ENCODE measurements at places on chromosomes 2 and 18. TPM values are rescaled to one million over a fixed set of nuclear protein-coding genes. Genes with fewer than 3 reads are reported as not detected.

C1QL2 gene
- total RNA-seq: 0.14 TPM

GRCh38 chr2:30763151-30763660 lies 44.0 kb downstream of the CAPN13 start:
- H3K27ac ChIP-seq: no peak overlapping the region
- DNase-seq: no peak
- no peaks in the 10 kb centered on the region for H3K36me3 ChIP-seq

RSAD2 gene
- 4.4 TPM for total RNA-seq

LYG1 gene
- 3.3 TPM for total RNA-seq

GRCh38 chr2:42636934-42637333 lies 68.5 kb downstream of the MTA3 start:
- H3K4me1 ChIP-seq: peaks cover 7% of the 10 kb centered on the region
- H3K27ac ChIP-seq: no peak overlapping the region
- H3K36me3 ChIP-seq: peaks cover 6% of the 10 kb centered on the region
- no peaks in the 10 kb centered on the region for H3K27me3 ChIP-seq
- DNase-seq: no peak

DNA sequence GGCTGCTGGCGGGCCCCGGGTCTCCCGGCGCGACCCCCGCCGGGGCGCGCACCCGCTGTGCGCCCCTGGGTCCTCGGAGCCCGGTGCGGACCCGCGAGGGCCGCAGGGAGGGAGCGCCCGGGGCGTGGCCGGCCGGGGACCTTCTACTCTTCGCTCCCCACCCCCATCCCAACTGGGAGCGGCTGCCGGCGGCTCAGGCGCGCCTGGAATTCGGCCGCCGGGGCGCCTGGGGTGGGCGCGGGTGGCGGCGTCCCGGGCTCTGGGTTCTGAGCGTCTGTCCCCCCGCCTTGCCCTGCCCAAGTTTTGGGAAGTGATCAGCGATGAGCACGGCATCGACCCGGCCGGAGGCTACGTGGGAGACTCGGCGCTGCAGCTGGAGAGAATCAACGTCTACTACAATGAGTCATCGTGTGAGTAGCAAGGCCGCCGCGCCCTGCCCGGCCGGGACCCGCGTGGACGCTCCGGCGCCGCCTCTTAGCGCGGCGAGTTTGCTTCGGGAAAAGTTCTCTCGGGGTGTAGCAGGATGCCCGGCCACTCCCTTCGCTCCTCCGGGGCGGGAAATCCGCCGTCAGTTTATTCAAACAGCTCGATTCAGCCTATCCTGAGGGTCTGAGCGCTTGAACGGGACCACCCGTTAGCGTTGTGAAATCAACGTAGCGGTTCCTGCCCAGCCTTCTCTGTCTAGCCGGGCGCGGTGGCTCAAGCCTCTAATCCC lies 502 bp downstream of the TUBB6 start:
- peaks cover 14% of the 10 kb centered on the region for H3K4me1 ChIP-seq
- DNase-seq: no peak
- peak overlapping the region; percentile 68 for H3K4me3 ChIP-seq

GRCh38 chr2:62939735-62940491 lies 110.7 kb upstream of the OTX1 start:
- H3K4me3 ChIP-seq: no peak overlapping the region
- no peaks in the 10 kb centered on the region for H3K27me3 ChIP-seq
- H3K36me3 ChIP-seq: peaks cover 1% of the 10 kb centered on the region
- H3K27ac ChIP-seq: no peak overlapping the region
- no peaks in the 10 kb centered on the region for H3K4me1 ChIP-seq

GRCh38 chr2:86352137-86352726 lies 14.8 kb upstream of the REEP1 start:
- no peaks in the 10 kb centered on the region for H3K36me3 ChIP-seq
- H3K4me1 ChIP-seq: no peaks in the 10 kb centered on the region
- no peak overlapping the region for H3K27ac ChIP-seq
- H3K4me3 ChIP-seq: no peak overlapping the region

DNA sequence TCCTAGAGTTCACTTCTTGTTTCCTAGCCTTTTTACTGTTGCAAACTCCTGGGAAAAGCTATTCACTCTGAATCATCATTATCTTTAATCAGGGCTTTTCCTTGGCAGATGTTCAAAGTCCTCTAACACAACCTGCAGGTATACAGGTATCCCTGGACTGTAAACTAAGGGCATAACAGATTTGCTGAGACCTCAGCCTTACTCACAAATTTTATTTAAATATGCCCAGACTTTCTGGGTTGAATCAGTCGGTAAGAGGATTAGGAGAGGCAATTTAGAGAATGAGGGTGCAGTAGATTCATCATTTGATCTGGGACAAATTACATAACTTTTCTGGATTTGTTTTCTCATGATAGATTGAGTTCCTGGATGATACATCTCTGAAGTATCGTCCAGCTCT lies 217.8 kb upstream of the STON1 start:
- no peaks in the 10 kb centered on the region for H3K36me3 ChIP-seq
- no peak overlapping the region for H3K27ac ChIP-seq
- DNase-seq: no peak
- H3K4me3 ChIP-seq: no peak overlapping the region
- no peaks in the 10 kb centered on the region for H3K27me3 ChIP-seq

- H3K4me1 ChIP-seq: no peaks in the 10 kb centered on the region
- H3K4me3 ChIP-seq: no peak within 1 kb of the TSS
- H3K36me3 ChIP-seq: no peaks in the 10 kb centered on the region
- DNase-seq: no peak
- H3K27me3 ChIP-seq: no peaks in the 10 kb centered on the region
- H3K27ac ChIP-seq: no peak within 1 kb of the TSS
Measured at GRCh38 chr2:21123473-21124393, at the start of gene TDRD15. Gene TDRD15 (plus strand): TSS chr2:21123968. CDS start chr2:21137468, 13,500 bp downstream.

DNA sequence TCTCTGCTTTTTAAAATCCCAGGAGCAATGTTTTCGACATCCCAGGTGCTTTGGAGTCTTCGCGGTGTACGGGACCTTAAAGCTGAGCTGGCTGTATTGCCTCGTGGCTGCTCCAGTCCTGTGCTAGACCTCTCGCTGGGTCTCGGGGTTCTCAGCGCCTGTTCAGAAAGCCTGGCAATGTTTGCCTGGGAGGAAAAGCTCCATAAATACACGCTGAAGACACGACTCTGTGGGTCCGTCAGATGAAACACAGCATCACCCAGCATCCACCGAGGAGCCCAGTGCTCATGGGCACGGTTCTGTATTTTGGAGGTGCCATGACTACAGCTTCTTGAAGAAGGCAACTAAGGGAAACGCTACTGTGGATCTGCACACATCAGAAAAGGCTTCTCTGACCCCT lies 21.6 kb downstream of the MBP start:
- no peak overlapping the region for H3K27ac ChIP-seq
- no peak for DNase-seq
- H3K27me3 ChIP-seq: no peaks in the 10 kb centered on the region
- peaks cover 6% of the 10 kb centered on the region for H3K36me3 ChIP-seq

DNA sequence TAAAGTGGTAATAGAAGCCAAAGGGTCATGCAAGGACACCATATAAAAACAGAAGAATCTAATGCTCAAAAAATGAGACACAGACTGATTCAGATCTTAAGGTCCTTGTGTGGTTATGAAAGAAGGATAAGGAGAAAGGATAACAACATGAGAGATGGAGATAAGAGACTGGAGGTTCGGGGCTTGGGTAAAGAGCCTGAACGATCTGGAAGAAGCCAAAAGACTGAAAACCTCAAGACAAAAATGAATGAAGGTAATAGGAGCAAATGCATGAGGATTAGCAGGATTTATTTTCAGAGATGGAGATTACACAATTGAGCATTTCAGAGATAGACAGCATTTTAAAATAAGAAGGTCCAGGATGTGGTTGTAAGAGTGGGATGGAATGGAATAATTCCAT lies 26.1 kb downstream of the STK17B start:
- no peaks in the 10 kb centered on the region for H3K36me3 ChIP-seq
- no peaks in the 10 kb centered on the region for H3K4me1 ChIP-seq
- DNase-seq: no peak
